ENCODE measurements at places on chromosomes 13 and 19.

GRCh38 chr13:114142640-114143490, 10.4 kb upstream of the RASA3 start:
- DNase-seq: no peak

DNA sequence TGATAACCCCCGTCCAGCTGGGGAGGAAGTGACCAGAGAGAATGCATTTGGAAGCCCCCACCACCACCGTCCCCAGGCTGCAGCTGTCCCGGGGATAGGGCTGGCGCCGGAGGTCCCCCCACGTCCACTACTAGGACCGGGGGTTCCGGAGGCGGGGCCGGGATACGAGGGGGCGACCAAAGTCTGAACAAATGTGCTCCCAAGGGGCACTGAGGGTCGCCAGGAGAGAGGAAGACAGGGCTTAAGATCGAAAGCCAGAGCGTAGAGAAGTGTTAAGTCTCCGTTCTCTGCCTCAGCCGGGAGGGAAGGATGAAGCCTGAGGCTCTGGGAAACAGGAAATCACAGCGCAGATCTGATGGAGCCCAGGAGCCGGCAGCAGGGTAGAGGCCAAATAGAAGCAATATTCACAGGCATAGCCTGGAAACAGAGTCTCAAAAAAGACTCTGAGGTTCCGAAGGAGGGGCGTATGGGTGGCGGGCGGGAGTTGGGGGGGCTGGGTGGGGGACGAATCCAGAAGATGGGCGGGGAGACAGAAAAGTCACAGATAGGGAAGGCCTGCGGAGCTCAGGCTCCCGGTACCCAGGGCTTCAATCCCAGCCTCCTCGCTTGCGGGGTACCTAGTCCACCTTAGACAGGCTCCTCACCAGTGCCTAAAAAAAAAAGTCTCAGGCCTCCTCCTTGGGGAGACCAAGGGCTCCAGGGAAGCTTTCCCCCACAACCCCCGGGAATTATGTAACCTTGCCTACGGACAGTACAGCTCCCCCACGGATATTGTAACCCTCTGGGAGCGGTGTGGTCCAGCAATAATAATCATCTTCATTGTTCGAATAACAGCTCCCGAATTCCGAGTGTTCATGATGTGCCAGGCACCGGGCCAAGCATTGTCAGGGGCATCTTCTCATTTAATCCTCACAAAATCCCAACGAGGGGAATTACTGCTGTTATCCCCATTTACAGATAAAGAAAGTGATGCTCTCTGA, 1.1 kb upstream of the ERF start:
- DNase-seq: peak; percentile 87

GRCh38 chr13:42331009-42331408, 59.1 kb downstream of the AKAP11 start:
- no peak for DNase-seq

DNA sequence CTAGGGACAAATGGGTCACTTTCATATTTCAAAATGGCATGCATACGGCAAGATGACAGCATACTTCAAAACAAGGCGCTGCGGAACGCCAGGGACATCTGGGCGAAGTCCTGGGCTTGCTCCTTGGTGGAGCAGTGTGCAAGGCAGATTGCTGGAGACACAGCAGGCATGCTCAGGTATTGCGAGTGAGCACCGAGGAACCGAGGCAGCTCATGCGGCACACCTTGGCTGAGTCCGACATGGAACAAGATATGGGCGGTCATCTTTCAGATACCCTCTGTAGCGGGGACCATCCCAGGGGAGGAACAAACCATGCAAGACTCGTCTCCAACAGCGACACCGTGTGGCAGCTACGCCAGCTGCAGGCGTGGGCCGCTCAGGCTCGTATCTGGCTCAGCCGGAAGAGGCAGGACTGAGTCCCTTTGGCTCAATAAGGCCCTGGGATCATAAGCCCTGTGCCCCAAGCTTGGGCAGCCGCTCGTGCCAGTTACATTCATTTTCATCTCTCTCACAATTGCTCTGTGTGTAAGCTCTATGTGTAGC, 112.4 kb downstream of the NUFIP1 start:
- DNase-seq: no peak

GRCh38 chr19:18160493-18160970, 7.6 kb downstream of the PIK3R2 start:
- no peak for DNase-seq

DNA sequence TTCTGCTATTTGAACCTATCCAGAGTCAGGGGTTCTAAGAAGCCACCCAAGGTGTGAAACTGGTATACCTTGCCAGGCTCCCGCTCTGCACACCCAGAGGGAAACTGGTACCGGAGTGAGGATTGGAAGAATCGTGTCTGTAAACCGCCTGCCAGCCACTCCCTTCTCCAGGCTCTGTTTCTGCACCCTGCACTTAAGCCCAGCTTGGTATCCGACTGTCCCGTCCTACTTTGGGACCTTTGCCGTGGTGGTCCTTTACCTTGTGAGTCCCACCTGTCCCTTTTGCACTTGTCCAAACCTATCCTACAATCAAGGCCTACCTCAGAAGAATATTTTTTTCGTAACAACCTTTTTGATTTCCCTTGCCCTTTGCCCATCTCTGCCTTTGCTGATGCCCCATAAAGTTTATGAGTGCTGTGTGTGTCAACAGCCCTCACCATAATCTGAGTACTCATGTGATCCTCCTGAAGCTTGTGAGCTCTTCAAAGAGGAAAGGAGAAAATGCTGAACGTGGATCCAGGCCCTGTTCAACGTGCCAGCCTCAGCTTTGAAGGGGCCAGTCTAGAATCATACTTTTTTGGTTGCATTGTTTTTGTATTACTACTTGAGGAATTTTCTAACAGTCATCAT, 44.7 kb downstream of the GARRE1 start:
- DNase-seq: no peak

DNA sequence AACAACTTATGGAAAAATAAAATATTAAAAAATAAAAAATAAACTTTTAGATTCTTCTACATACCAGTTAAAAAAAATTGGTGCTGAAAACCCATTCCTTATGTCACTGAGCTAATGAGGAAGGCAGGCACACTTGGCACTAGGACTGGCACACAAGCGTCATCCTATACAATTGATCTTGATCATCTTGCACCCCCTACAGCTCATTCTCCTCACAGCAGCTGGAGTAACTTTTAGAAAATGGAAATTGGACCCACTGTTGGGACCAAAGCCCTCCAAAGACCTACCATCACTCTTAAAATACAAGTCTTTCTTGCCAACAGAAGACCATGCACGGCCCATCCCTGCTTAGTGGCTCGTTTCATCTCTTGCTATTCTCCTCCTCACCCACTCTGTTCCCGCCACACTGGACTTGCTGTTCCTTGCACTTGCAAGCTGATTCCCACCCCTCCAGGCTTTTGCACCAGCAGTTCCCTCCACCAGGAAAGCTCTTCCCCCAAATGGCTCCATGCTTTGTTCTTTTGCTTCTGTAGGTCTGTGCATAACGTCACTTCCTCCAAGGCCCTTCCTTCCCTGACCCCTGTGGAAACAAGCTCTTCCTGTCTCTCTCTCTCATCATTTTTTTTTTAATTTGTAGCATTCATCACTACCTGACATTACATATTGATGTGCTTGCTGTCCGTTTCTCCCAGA, 11.6 kb downstream of the CTU1 start:
- no peak for DNase-seq

DNA sequence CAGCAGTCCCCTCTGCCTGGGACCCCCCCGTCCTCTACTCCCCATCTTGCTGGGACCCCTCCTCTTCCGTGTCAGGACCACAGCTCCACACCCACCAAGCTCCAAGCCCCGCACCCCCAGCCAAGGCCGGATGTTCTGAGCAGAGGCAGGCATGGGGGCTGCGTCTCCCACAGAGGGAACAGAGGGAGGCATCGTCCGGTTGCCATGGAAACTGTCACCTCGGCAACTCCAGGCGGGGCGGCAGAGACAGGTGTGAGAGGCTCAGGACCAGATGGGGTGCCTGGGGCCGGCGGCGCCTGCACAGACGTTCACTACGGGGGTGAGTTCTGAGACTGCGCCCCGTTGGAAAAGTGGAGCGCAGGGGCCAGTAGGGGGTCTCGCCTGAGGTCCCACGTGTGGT, 5.4 kb downstream of the RNU6-9 start:
- peak; percentile 25 for DNase-seq

DNA sequence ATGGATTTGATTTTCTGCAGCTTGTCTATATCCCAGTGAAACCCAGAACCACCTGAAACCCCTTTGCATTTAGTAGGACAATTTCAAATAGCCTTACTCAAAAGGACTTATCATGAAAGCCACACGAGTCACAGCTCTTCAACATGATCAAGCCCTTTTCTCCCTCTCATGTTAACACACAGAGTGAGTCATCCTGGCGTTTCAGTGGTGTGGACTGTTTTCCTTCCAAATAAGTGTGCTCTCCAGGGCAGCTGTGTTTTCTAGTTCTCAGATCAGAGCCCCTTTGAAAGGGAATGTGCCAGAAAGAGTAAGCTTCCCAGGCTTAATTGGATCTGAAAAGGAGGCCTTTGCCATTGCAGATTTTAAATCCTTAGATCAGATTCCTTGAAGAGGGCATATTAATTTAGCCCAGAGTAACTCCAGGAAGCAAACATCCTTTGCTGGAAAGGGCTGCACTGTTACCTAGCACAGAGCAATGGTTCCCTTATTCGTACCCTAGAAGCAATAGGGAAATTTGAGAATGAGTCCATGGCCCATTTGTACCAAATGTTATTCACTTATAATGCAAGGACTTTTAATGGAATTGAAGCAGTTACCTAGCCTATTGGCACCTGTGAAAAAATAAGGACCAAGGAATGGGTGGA, 51.3 kb downstream of the ERICH6B start:
- DNase-seq: no peak

DNA sequence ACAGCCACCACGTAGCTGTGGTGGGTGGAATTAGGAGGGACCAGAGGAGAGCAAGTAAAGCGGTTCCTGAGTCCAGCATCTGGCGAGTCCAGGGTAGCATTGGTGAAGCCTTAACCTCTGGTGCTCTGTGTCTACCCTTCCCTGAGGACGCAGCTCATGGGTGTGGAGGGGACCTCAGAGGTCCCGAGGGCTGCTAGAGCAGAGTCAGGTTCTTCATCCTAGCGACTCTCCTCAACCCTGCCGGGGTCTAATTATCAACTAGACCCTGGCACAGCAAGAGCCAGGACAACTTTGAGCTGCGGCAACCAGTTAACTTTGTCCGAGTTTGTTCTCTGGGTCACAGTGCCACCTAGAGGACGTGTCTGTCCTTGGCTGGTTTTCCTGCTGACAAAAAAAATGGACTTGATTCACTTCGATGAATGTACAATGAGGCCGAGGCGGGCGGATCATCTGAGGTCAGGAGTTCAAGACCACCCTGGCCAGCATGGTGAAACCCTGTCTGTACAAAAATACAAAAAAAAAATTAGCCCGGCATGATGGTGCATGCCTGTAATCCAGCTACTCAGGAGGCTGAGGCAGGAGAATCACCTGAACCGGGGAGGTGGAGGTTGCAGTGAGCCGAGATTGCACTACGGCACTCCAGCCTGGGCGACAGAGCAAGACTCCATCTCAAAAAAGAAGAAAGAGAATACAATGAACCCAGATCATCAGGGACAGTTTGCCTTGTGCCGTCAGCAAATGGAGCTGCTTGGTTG, 25.0 kb downstream of the TSSK6 start:
- peak; percentile 39 for DNase-seq

DNA sequence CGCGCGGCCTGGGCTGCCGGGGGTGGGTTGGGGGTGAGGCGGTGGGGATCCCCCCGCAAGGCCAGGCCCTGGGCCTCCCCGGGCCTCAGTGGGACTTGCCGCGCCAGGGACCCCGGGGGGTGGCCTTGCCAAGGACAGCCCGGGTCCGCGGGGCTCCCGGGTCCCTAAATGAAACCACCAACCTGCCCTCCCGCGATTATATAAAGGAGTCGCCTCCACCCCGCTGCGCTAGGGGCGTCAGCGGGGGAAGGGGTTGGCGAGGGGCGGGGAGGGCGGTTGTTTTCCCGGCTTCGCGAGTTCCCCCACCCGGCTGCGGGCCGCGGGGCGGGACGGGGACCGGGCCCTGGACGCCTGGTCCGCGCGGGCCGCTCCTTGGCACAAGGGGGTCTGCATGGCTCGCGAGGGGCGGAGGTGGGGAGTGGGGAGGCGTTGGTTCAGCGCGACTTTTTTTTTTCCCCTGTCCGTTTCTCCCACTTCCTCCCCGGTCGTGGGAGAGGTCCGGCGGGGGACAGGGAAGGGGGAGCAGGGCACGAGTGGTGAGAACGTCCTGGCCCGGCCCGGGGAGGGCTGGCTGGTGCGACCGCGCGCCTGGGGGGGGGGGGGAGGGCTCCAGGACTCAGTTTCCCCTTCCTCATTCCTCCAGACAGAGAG, 822 bp upstream of the ZBTB7A start:
- DNase-seq: no peak

GRCh38 chr13:30932481-30933353, at the start of gene TEX26:
TSS of gene TEX26 (plus strand) at chr13:30932656. CDS start at chr13:30932716, 60 bp downstream.
- no peak for DNase-seq

- DNase-seq: no peak
Measured at GRCh38 chr13:60146471-60146870, 17.3 kb downstream of the DIAPH3 start.

GRCh38 chr19:55418185-55418584, 10.6 kb upstream of the UBE2S start:
- peak; percentile 77 for DNase-seq

GRCh38 chr13:113404723-113405471, 41.0 kb upstream of the GRTP1 start:
- DNase-seq: no peak

DNA sequence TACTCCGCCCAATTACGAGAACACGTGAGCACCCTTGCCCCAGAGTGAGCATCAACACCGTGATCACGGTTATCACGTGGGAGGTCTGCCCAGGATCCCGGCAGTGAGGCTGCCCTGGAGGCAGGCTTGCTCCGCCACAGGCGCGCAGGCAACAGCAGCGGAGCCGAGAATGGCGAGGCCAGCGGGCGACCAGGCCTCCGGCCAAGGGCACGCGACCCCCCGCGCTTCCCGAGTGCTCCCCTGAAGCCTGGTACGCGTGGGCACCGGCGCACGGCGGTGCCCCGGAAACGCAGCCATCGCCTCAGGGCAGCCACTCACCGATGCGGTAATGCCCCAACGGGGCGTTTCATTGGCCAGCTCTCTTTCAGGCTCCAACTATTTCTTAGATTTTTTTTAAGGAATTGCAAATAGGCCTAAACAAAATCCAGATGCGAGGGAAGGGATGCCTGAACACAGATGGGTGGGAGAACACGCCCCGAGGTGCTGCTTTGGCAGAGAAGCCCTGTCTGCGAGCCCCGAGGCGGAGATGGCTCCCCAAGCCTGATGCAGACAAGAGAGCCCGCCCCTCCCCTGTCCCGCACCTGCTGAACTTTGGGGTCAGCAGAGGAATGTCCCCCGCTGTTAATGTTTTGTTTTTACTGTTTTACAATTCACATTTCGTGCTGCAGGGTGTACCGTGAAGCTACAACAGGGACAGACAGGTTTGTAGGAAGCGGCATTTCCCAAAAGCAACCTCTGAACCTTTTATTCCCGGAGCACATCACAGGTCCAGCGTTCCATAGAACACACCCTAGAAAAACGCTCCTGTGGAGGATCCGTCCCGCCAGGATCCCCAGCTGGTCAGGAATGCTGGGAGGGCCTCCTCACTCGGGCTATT, 132.7 kb downstream of the ZDHHC20 start:
- peak; percentile 20 for DNase-seq

DNA sequence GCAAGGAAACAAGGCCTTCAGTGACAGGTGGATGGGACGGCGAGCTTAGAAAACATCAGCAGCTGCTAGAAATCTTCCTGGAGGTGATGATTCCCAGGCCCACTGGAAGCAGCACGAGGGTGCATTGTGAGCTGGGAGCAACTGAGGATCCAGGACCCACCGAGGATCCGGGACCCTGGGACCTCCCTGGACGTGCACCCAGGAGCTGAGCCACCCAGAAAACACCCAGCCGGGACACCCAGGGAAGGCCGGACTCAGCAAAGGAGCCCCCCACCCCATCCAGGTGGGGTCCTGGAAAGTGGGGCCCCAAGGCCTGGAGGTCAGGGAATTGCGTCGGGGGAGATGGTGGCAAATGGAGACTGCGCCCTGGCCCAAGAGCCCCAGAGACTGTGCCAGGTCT, 22.3 kb upstream of the SPACA7 start:
- no peak for DNase-seq
